ENCODE measurements at places on chromosomes 2 and 18.

DNA sequence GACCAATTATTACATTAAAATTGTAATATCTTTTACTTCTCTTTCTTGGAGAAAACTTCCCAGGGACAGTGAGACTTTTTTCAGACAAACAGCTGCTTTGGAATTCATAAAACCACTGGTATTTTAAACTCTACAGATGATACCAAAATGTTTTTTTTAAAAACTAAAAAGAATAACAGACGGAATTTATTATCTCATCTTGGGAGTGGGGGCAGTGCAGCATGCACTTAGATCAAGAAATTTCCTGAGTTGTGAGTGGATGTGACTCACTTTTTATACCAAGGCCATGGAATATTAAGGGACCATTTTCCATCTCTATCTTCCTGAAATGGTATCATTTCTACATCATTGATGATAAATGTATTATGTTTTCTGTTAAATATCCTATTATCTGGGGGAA, 422.8 kb upstream of the HNRNPA3 start:
- DNase-seq = no peak

DNA sequence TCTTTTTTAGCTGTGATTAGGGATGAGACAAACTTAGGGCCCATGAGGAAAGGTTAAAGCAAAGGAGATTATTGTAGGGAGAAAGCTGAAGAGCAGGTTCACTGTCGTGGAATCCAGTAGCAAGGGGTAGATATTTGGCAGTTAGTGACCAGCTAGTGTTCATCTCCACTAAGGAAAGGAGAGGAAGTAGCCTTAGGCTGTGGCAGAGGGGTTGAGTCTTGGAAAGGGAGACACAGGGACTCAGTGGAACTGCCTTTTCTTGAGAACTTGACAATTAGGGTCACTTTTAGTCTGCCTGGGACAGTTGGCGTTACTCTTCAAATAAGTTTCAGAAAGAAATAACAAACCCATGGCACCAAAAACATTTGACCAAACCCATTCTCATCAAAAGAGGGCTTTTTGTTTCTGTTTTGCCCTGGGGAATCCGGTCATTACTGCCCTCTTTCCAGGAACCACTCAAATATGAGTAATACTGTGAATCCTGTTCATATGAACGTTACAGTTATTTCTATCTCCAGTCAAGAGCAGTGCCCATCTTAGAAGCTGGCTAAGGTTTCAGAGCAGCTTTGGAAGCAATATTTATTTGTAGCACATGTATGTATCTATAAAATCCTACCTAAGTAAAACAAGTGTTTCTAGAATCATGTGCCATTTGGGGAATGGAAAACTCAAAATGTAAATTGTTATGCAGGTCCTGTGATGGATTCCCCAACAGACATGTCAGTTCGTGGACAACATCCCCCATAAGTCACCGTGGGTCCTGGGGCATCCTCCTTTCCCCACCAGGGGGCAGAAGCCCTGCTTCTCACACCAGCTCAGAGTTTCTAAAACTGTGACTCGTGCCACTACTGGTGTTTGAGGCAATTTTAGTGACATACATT, 77.3 kb upstream of the PHLPP1 start:
- no peak for DNase-seq

- no peak for DNase-seq
These were observed 1.4 kb downstream of the BOD1L2 start for GRCh38 chr18:57148263-57148662.

- no peak for DNase-seq
These were observed 490 bp downstream of the NDUFS1 start for GRCh38 chr2:206158563-206159345.

DNA sequence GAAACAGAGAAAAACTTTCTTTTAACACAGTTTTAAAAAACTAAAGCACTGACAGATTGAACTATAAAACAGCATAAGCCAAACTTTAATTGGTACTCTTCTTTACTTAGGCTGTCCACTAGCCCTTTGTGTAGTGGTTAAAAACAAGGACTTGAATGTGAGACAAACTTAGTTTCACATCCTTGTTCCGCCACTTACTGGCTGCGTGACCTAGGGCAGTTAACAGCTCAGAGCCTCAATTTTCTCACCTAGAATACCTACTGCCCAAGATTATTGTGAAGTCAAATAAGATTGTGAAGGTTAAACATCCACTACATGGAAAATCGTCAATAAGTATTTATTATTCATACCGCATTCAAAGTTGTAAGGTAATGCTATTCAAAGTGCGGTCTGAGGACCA, 2.0 kb downstream of the WDR35 start:
- DNase-seq = no peak

DNA sequence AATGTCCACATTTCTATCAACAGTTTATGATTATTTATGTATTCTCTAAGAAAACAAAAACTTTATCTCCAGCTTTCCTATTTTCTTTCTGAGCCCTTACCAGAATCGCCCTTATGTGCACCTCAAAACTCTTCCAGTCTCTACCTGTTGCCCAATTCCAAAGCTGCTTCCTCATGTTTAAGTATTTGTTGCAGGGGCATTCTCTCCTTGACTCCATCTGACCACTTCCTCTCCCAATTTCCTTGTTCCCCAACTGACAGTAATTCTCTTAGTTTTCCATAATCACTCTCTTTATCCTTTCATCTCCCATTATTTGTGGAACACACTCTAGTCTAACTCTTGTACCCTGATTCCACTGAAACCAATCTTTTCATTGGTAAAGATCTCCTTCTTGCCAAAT, 105.4 kb upstream of the RBBP8 start:
- no peak for DNase-seq

DNA sequence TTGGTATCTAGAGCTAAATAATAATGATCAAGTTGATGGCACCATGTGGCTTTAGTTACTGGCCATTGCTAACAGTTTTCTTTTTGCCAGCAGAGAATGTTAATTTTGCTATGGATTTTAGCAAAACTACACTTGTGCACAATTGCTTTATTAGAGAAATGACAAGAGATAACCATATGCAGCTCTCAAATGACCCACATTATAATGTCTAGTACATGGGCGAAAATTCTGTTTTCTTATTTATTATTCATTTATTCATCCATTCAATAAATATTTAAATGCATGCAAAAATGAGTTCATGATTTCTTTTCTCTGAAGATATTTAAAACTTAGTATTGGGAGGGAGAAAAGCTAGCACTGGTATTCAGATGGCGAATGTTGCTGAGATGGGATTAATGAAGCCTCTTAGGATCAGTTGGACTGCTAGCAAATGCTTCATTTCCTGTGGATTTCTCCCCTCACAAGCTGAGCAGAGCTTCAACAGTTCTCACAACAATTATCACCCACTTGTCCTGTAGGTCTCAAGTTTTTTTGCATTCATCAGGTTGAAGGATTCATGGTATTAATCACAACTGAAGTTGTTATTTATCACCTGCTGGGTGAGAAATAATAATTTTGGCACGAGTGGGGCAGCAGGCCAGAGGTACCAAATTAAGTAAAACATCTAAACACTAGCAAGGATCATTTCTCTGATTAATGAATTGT, 95.2 kb downstream of the MTX2 start:
- DNase-seq = no peak

- no peak for DNase-seq
These were observed 12.0 kb upstream of the ATP6V1C2 start for GRCh38 chr2:10709290-10709939.

DNA sequence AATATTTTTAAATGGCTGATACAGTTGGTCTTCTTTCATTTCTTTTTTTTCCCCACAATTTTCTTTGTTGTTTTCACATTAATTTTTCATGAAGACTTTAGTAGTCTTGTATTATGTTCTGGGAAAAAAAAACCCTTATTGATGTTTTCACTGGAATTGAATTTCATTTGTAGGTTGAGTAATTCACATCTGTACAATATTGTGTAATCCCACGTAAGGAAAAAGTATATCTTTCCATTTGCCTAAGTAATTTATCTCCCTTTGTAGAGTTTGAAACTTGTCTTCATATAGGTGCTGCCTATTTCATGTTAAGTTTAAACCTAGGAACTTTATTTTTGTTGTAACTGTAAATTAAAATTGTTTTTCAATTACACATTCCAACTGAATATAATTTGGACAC, 2.0 kb downstream of the DNAJC27 start:
- DNase-seq = no peak

GRCh38 chr2:150495001-150495400, 7.5 kb upstream of the RND3 start:
- no peak for DNase-seq
